ENCODE measurements at places on chromosomes 12 and 14.

DNA sequence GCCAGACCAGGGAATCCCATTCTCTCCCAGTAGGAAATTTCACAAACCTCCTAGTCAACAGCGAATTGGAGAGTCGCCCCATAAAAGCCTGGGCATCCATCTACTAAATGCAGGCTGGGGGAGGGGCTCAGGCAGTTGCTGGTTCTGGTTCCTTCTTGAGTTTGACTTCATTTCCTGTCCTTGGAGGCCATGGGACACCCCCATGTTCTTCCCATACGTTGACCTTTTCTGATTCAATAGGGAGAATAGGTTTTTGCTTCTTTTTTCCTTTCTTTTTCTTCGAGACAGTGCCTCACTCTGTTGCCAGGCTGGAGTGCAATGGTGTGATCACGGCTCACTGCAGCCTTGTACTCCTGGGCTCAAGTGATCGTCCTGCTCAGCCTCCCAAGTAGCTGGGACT is 44.1 kb upstream of the TMEM263 start:
- DNase-seq, result no peak

DNA sequence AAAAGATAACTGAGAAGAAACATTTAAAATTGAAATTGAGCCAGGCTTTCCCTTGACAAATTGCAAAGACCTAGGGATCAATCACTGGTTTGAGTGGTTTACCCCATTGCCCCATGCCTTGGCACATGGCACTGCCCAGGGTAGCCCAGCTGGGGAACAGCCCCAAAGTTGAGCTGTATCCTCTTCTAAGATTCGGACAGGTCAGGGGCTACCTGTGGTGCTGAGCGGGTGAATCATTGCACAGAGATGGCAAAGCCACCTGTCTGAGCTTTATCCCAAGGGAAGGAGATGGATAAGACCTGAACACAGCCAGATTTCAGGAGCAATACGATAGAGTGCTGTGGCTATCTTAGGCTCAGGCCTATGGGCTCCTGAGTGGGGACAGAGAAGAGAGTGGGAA is 7.0 kb downstream of the IFI27L2 start:
- DNase-seq, result no peak

DNA sequence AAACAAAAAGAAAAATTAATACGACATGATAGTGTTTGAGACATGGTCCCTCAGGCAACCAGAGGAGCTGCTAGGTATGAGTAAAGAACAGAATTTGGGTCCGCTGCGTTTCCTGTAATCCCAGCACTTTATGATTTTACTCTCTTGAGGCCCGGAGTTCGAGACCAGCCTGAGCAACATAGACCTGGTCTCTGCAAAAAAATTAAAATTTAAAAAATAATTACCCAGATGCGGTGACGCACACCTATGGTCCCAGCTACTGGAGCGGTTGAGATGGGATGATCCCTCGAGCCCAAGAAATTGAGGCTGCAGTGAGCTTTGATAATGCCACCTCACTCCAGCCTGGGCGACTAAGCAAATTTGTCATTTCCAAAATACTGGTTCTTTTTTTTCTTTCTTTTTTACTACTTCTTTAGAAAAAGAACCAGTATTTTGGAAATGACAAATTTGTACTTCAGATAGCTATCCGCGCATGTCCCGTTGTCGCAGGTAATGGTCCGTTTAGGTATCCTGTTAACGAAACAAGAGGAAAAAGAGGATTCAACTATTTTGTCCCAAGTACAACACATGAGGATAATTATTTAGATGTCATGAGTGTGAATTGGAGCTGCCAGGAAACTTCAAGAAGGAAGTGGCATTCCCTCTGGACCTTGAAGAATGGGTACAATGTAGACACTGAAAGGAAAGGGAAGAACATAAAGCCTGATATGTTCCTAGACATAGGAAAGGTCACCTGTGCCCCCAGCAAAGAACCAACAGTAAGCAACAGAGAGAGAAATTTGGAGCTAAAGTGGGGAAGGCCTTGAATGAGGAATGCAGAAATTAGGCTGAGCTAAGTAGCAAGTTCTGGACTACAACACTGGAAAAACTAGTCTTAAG is 1.2 kb upstream of the HECTD1 start:
- no peak for DNase-seq

DNA sequence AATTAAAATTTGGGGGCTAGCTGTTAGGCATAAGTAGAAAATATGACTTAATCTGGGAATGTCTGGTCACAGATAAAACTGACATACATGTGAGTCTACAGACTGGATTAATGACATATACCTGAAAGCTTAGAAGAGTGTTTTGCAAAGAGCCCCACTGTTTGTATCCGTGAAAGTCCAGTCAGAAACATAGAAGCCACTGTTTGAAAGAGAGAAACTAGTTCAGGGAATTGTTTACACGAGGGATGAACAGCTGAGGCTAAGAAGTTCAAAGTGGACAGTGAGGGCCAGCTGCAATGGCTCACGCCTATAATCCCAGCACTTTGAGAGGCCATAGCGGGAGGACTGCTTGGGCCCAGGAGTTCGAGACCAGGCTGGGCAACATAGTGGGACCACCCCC is 36.2 kb upstream of the SGPP1 start:
- DNase-seq, result no peak

DNA sequence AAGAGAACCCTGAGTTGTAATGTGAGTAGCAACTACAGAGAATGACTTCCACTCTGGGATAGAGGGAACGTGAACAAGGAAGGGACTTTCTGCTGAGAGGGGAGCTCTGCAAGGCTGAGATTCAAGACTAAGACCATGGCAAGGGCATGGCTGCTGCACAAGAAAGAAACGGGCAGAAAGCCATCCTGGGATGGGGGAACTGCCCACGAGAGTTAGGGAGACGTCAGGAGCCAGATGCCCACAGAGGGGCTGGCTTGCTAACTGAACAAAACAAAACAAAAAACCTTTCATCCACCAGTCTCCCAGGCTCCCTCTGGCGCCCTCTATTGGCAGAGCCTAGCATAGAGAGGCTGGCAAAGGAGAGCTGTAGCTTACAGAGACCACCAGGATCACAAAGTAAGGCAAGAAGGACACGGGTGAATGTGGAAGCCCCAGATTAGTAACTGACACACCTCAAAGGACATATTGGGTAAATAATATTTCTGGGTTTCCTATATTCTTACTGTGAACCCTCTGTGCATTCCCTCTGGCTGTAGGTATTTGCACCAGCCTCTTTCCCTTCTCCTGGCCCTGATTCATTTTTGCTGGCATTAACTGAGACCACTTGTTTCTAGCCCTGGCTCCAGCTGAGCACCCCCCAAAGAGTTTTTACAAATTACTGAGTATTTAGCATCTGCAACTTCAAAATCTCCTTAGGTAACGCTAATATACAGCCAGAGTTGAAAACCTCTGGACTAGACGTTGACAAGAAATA is 338.3 kb downstream of the EMP1 start:
- DNase-seq, result peak; percentile 70

DNA sequence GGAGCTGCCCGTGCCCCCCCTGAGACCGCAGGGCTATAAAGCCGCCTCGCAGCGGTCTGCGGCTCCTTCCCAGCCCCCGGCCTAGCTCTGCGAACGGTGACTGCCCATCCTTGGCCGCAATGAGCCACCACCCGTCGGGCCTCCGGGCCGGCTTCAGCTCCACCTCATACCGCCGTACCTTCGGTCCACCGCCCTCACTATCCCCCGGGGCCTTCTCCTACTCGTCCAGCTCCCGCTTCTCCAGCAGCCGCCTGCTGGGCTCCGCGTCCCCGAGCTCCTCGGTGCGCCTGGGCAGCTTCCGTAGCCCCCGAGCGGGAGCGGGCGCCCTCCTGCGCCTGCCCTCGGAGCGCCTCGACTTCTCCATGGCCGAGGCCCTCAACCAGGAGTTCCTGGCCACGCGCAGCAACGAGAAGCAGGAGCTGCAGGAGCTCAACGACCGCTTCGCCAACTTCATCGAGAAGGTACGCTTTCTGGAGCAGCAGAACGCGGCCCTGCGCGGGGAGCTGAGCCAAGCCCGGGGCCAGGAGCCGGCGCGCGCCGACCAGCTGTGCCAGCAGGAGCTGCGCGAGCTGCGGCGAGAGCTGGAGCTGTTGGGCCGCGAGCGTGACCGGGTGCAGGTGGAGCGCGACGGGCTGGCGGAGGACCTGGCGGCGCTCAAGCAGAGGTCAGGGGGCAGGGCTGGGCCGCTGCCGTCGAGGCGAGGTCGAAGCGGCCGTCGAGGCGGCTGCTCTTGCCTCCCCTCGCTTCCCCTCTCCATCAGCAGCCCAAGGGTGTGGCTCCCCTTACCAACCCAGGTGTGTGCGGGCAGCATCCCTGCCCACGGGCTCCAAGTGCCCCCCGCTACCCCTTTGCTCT is at the start of gene PRPH:
Gene PRPH (plus strand): TSS at position 66 of the 855 bp plus-strand sequence. CDS start 54 bp downstream, at position 120.
- no peak for DNase-seq

DNA sequence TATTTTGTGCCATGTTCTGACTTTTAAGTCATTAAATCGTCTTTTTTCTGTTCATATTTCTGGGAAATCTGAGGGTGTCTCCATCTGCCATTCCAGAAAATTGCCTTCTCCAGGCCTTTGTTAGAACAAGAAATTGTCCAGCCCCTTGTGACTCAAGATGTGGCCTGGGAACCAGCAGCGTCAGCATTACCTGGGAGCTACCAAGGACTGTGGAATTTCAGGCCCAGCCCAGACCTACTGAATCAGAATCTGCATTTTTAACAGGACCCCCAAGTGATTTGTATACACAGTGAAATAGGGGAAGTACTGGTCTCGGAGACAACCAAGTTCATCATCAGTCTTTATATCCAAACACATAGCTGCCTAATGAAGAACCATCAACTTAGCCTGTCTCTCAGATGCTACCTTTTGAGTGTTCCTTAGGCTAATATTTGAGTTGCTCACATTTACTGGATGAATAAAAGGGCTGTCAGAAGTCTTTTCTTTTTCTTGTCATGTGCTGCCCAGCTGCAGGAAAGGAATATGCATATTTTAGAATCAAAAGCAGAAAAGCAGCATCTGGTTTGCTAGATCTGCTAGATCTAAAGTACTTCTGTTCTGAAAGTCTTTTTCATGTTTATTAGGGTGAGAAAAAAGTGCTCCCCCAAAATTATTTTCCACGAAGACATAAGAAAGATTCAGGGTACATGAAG is 21.2 kb downstream of the GPHB5 start:
- DNase-seq, result no peak

- no peak for DNase-seq
Measured at GRCh38 chr14:24958271-24958670, 91.7 kb downstream of the STXBP6 start.

DNA sequence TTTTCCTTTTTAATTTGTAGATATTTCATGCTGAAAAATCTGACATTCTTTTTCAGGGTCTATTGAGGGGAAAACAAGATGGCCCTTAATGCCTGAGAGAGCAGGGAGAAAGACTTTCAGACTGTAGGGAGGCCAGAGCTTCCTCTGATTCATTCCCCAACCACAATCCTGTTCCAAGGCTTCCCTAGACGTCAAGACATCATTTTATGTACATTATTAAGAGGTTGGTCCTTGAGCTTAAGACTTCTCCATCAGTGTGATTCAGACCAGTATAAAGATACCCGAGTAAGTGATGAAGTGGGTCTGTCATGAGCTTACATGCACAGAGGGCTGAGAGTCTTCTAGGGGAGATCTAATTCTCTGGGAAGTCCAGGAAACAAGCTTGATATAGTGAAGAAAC is 57.3 kb downstream of the AVPR1A start:
- DNase-seq, result no peak

GRCh38 chr12:46518169-46518568 is 145.6 kb upstream of the SLC38A2 start:
- DNase-seq, result no peak

DNA sequence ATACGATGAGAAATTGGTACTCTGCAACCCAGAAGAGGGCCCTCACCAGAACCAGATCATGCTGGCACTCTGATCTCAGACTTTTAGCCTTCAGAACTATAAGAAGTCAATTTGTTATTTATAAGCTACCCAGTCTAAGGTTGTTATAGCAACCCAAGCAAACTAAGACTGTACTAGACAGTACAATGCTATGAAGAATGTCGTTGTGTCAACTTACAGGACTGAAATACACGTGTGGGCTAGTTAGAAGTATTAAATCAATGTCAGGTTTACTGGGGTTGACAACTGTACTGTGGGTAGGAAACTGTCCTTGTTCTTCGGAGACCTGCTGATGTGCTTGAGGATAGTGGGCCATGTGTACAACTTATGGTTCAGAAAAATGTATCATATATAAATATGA is 19.7 kb downstream of the DUSP16 start:
- no peak for DNase-seq

DNA sequence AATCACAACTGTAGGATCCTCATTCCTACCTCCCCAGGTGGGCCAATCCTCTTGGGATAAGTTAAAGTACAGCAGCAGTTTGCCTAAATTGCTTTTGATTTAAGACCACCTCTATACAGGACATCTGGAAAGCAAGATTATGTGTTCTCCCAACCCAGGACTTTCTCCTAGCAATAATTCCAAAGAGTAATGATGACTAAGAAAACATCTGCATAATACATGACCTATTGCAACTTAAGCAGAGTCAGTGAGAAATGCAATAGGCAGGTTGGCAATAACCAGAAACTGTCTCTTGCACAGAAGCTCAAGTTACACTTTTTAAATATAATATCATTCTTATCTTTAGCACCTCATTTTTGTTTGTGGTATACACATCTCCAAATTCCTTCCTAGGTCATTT is 275.4 kb downstream of the TRHDE start:
- DNase-seq, result no peak

GRCh38 chr14:54695196-54695595 is 128.3 kb downstream of the SAMD4A start:
- DNase-seq, result no peak

DNA sequence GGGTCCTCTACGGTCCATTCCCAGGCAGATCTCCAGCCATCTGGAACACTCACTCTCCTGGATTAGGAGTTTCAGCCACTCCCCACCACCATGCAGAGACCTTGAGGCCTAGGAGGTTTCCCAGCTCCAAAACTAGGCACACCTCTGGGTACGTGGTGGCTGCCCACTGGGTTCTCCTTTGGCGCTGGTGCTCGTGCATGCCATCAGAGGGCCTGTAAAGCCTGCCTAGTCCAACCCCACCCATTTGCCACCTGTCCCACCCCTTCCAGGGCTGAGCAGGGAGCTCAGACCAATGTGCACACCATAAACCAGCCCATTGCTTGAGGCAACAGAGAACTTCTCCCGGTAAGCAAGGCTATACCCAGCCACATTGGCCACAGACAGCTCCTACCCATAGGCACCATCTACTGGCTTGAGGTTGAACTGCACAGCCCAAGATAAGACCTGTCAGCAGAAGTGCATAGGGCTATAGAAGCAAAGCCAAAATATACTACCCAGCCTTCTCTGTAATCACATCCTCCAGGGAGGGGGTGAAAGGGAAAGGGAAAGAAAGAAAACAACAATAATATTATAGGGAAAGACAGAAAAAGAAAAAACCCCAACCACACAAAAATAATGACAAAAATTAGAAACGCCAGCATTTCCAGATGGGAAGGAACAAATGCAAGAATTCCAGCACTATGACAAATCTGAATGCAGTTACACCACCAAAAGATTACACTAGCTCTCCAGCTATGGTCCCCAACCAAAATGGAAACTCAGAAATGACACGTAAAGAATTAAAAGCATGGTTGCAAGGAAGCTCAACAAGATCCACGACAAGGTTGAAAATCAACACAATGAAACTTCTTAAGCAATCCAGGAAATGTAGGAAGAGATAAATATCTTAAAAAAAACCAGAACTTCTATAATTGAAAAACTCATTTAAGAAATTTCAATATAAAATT is 111.9 kb upstream of the CCDC175 start:
- DNase-seq, result peak; percentile 63

GRCh38 chr14:95255013-95255412 is 64.7 kb downstream of the CLMN start:
- DNase-seq, result no peak

GRCh38 chr12:127398016-127398710 is 868.8 kb upstream of the TMEM132C start:
- no peak for DNase-seq

- no peak for DNase-seq
Measured at GRCh38 chr12:91974541-91975085, 171.0 kb downstream of the BTG1 start.
